H7 (cell line): ENCODE measurements at places on chromosomes 3 and 15. TPM values are rescaled to one million over a fixed set of nuclear protein-coding genes. Genes with fewer than 3 reads are reported as not detected.
A peak's percentile ranks its signal among the peaks of the same experiment; 100 is the strongest.

- no peak for DNase-seq
These were observed 166.4 kb downstream of the CADPS start for GRCh38 chr3:62708638-62709373.

GRCh38 chr3:33833408-33834095, 35.1 kb downstream of the PDCD6IP start:
- DNase-seq = peak; percentile 16

DNA sequence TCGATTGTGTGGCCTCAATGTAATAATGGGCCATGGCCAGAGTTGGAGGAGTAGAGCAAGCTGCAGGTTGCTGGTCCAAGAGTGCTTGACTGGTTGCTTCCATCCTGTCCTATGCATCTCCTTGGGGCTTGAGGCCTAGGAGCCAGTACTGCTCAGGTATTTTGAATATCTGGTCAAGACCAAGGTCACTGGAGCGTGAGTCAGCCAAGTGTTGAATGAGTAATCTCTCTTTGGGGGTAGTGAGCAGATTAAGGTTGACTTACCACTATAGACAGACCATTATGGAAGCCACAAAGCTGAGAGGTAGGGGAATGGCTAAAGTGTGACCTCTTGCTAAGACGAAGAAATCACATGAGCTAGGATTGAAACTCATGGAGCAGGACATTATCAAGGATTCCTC, 9.4 kb upstream of the PARP6 start:
- no peak for DNase-seq

ARPP21 gene
- not detected in 2 replicates for total RNA-seq

GRCh38 chr3:127970966-127971592, 56.0 kb downstream of the KBTBD12 start:
- DNase-seq = peak; percentile 48

DNA sequence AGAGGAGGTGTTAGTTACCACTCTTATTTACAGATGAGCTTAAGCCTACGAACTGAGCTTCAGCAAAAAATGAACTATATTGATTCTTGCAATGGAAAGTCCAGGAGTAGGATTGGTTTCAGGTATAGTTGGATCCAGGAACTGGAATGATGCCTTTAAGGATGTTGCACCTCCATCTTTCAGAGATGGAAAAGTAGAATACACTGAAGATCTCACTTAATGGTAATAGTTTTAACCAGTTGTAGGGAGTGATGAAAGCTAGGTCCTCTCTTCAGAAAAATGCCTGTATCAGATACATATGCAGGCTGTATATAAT, 2.5 kb downstream of the SLC28A1 start:
- DNase-seq = no peak

DNA sequence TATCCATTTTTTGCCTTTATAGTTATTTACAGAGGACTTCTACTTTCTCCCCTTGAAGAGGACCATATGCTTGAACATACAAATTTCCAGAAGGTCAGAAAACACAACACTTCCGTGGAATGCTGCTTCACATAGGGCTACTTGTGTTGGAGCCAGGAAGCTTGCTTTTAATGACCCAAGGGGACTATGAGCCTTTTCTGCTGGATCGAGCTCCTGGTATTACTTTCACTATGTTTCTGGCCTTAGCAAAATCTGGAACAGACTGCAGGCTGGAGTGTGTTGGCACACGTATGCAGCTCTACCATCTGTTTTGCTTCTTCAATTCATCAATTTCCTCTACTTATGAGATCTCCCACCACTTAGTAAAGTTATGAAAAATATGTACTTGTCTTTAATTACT, 69.3 kb upstream of the CBLB start:
- DNase-seq = no peak

DNA sequence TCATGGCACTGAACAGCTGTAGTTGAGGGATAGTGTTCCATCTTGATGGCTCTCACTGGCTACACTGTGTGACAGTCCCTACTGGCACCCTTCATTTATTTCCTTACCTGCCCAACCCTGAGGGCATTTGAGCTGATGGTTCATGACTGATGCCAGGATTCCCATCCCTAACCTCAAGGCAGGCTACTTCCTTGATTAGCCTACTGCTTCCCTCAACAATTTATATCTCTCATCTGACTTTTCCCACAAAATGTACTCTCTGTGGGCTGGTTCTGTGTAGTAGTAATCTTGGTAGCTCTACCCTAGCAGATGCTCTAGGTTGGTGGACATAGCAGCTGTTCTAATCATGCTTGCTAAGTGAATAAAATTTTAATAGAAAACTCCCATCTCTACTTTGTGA, 106.0 kb downstream of the THRB start:
- DNase-seq = no peak

DNA sequence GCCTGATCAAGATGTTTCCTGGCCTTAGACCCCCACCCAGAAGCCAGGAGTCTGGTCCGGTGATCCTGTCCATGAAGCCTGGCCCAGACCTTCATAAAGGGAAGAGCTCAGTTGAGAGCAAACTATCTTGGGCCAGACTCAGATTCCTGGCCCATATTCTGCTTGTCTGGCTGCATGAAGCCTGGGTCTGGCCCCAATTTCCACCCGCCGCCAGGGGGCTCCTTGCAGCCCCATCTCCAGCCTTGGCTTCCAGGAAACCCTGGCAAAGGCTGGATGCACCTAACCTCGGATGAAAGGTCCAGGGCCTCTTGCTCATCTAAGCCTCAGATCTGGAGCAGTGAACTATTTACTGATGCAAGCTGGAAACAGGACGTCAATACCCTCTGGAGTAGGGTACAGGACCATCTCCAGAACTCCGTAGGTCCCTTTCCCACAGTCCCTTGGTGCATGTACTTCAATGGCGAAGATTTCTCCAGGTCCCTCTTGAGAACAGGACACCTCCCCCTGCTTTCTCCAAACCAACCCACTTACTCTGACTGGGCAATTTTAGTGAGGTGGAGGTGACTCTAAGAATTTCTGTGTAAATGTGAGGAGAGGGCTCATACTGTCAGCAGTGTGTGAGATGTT, 5.6 kb downstream of the FOXL2 start:
- DNase-seq = peak; percentile 88

GRCh38 chr15:50066202-50066601, 52.8 kb downstream of the ATP8B4 start:
- no peak for DNase-seq

DNA sequence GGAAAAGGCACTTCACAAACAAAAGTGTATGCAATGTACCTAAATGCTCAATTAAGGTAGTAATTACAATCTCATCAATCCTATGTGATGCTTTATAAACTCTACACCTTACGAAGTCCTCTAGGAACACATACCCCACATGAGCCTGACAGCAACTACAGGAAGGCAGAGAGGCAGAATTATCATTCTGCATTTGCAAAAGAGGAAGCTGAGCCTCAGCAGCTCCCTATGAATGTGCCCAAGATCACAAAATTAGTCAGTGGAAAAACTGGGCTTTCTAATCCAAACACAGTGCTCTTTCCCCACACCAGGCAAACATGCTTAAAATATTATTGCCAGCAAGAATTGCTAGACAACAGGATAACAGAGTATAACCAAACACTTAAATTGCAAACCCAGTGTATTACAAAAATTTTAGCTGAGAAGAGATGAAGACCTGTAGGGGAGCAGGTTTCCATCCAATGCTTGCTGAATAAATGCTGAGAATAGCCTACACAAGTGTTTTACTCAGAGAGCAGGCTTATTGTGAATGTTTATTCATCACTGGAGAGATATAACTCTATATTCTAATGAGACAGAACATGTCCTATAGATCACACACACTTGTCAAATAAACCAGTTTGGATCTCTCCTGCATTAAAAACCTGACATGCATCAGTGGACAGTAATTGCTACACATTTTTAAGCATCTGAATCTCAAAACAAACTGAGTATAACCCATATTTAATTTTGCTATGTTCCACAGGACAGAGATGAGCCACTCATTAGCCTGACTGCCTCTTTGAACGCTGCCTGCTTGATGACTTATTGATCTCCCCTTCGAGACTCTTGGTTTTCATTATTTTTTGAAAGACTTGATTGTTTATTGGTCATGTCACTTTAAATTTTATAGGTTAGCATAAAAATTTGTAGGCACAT, 62.2 kb downstream of the PLCH1 start:
- DNase-seq = no peak

UROC1 gene
- not detected in 2 replicates for total RNA-seq

ARGFX gene
- not detected in 2 replicates for total RNA-seq
